ENCODE measurements at places on chromosomes 3 and 15.

- DNase-seq: peak; percentile 93
Observed at GRCh38 chr3:151085227-151085888, at the start of gene MED12L. MED12L (plus strand) TSS chr3:151085664; CDS start chr3:151086927, 1,263 bp downstream.

- no peak for DNase-seq
Observed at GRCh38 chr3:30073622-30074021, 532.8 kb upstream of the TGFBR2 start.

DNA sequence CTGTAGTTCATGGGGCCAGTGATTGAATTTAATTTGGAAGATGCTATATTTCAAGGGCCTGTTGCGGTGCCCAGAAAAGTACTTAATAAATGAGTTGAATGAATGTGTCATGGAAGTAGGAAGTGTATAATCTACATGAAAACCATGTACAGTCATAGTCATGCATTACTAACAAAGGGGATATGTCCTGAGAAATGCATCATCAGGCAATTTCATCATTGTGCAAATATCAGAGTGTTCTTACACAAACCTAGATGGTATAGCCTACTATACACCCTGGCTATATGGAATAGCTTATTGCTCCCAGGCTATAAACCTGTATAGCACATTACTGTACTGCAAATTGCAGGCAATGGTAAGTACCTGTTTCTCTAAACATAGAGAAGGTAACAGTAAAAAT, 10.7 kb upstream of the MYO5C start:
- no peak for DNase-seq

DNA sequence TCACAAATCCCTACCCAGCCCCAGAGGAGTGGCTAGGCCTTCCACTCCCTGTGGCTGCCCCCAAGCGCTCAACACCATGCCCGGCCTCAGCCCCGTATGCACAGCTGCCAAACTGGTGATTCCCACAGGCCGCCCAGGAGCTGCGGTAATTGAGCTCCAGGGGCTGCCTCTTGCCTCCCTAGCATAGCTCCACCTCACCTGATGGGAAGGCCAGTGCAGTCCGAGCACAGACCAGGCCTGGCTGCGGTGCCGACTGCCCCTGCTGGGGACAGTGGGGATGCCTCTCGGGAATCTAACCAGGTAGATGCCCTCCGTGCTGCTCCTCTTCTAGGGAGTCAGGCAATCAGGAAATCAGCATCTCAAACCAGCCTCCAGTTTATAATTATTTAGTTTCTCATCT, 25.9 kb downstream of the SCN5A start:
- DNase-seq: no peak

GRCh38 chr15:94230431-94230882, 904 bp upstream of the MCTP2 start:
- no peak for DNase-seq

- no peak for DNase-seq
Observed at GRCh38 chr15:57732526-57733331, 26.2 kb downstream of the POLR2M start.

- DNase-seq: no peak
Observed at GRCh38 chr3:39639344-39640236, 169.8 kb upstream of the MYRIP start.

DNA sequence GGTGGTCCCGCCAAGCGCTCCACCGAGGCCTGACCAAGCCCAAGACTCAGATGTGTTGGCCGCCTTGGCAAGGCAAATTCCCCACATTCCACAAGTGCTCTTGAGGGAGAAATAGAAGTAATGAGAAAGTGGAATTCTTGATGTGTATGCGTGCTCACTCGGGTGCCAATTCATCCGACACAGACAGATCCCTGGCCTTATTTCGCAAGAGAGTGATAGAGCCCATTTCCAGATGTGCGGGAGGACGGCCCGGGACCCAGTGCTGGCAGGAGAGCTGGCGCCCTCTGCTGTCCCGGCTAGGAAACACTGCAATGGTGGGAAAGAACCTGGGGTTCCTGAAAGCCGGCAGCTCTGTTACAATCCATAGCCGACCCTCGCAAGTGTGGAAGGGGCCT, 76.0 kb downstream of the HMG20A start:
- peak; percentile 92 for DNase-seq

- DNase-seq: no peak
Observed at GRCh38 chr3:8743021-8743601, 9.5 kb downstream of the CAV3 start.

DNA sequence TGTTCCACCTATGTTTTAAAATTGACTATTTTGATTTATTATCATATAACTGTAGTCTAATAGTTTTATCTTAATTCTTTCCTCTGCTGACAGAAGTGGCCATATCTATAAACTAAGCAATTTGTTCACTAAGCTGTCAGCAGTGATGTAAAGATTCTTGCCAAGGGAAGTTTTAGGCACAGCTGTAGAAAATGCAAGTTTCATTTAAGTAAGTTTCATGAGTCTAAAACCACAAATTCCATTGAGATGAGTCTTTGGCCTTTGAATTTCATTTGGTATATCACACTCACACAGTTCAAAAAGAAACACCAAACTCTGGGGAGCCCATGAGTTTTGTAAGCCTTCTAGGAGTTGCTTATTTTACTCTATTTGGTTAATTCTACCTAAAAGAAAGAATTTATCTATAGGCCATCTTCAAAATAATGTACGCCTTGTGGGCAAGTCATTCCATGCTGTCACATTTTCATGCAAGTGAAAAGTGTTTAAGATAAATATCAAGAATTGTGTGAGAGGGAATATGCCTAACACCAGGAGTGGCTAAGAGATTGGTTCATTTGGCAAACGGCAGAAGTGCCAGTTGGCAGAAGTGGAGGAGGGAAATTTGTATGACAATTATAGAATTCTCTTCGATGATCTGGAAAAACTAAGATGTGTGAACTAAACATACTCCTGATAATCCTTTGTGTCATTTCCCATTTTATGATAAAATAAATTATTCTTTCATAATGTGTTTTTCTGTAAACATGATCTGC, 292.9 kb downstream of the ZIC4 start:
- DNase-seq: no peak

DNA sequence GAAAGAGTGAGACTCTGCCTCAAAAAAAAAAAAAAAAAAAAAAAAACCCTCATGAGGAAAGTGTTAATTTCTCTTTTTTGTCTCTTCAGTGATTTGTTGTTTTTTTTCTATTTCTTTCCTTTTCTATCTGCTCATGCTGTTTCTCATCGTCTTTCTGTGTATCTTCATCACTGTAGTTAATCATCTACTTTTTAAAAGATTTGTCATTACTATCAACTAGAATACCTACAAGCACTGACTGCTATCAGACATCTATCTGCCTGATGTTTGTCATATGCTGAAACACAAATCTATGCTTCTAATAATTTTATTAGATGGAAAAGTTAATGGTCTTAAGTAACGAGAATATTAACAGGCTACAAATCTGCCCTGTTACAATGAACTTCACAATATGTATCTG, 26.8 kb downstream of the CCDC14 start:
- no peak for DNase-seq

GRCh38 chr15:51768018-51768417, 16.6 kb downstream of the TMOD2 start:
- peak; percentile 81 for DNase-seq

DNA sequence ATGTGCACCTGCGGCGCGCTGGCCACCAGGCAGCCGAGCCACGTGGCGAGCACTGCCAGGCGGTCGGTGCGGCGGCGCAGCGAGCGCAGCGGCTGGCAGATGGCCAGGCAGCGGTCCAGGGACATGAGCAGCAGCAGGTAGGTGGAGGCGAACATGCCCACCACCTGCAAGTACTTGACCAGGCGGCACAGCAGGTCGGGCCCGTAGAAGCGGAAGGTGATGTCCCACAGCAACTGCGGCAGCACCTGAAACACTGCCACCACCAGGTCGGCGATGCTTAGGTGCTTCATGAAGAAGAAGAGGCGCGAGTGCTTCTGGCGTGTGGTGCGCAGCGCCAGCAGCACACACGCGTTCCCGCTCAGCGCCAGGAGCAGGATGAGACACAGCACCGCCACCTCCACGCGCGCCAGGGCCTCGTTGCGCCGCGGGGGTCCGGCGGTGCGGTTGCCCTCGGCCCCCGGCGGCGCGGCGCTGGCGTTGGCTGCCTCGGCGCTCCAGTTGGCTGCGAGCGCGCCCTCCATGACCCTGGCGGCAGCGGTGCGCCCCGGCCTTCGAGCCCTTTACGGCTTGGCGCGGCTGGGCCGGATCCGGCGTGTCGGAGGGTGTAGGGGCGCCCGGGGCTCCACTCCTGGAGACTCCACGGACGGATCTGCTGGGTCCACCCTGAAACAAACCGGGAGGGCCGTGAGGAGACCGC, 1.6 kb downstream of the OXTR start:
- DNase-seq: no peak

- DNase-seq: peak; percentile 67
Observed at GRCh38 chr15:59400103-59400813, 27.6 kb upstream of the MYO1E start.

- no peak for DNase-seq
Observed at GRCh38 chr3:131983689-131984088, 51.1 kb downstream of the CPNE4 start.

- DNase-seq: no peak
Observed at GRCh38 chr3:132650153-132650552, 9.5 kb downstream of the ACAD11 start.

GRCh38 chr3:191358929-191359328, 28.6 kb upstream of the UTS2B start:
- no peak for DNase-seq

GRCh38 chr3:138950006-138950644, 3.1 kb downstream of the FOXL2NB start:
- DNase-seq: no peak

DNA sequence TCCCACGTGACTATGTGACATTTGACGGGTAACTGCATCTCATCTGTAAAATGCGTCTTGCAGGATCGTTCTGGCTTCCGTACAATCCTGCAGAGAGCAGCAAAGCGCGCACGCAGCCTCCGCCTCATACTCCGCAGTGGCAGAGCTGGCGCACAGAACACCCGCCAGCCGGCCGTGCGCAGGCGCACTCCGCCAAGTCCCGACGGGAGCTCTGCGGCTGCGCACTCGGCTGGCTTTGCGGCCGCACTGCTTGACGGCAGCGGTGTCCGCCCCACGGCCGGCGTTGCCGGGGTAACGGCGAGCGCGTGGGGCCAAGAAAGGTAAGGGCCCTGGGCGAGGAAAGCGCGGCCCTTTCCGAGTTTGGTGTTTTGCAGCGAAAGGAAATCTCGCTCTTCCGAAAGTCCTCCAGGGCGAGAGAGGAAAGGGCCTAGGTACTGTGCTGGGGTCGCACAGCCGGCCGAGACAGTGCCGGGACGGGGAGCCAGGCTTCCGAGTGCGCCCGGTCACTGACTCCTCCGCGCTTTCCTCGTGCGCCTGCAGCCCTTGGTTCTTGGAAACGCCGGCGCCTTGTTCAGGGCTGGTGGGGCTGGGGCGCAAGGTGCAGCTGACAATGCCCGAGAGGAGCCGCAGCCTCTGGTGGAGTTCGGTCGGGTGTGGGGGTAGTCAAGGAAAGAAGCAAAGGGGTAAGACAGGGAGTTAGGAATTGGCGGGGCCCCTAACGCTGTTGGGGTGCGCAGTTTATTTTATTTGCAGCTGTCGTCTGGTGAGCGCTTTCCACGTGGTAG, at the start of gene TSEN2:
TSS of gene TSEN2 (plus strand) at position 283 of the 785 bp plus-strand sequence. CDS start 5,321 bp downstream, outside the sequence.
- peak; percentile 99 for DNase-seq
